ENCODE measurements at places on chromosomes 3 and 15. TPM values are rescaled to one million over a fixed set of nuclear protein-coding genes. Genes with fewer than 3 reads are reported as not detected.

The FBLN2 gene
- 18.0 TPM for total RNA-seq

The AGTR1 gene
- 0.55 TPM for total RNA-seq

The CPNE9 gene
- not detected for total RNA-seq

The EIF4E3 gene
- total RNA-seq, result 1.2 TPM

The MUC20 gene
- 0.22 TPM for total RNA-seq

The PLA2G4F gene
- total RNA-seq, result 0.12 TPM

The LDHAL6B gene
- total RNA-seq, result not detected

The CCR3 gene
- total RNA-seq, result not detected

The PROK2 gene
- not detected for total RNA-seq

The GAP43 gene
- total RNA-seq, result 0.50 TPM

The XIRP1 gene
- total RNA-seq, result not detected

The PPM1L gene
- total RNA-seq, result 0.77 TPM

The MAP2K1 gene
- 42.8 TPM for total RNA-seq

The GABRG3 gene
- not detected for total RNA-seq

The SLCO2A1 gene
- total RNA-seq, result under 0.01 TPM

The MED12L gene
- total RNA-seq, result 0.25 TPM

The KLHL6 gene
- total RNA-seq, result under 0.01 TPM

The AMIGO3 gene
- not detected for total RNA-seq

The GRM2 gene
- under 0.01 TPM for total RNA-seq

The ITGB5 gene
- total RNA-seq, result 653 TPM

The NCKIPSD gene
- total RNA-seq, result 11.5 TPM

The TPRG1 gene
- total RNA-seq, result 1.8 TPM

The ZSCAN2 gene
- 7.4 TPM for total RNA-seq

The AADACL2 gene
- not detected for total RNA-seq

The SEMA7A gene
- 49.2 TPM for total RNA-seq

The PODXL2 gene
- 2.0 TPM for total RNA-seq

The KLF15 gene
- 1.5 TPM for total RNA-seq

The CPLX3 gene
- not detected for total RNA-seq

The SEMA3G gene
- total RNA-seq, result under 0.01 TPM

The OR4M2 gene
- not detected for total RNA-seq

The VEPH1 gene
- 56.1 TPM for total RNA-seq

The SLC9A9 gene
- total RNA-seq, result 8.0 TPM

All from uterine smooth muscle cell (primary cell).